Right cardiac atrium (tissue), 5 donors: ENCODE measurements at places on chromosomes 13 and 19. TPM values are rescaled to one million over a fixed set of nuclear protein-coding genes. Genes with fewer than 3 reads are reported as not detected.

CABP5 gene
- not detected for total RNA-seq

SRRM5 gene
- 0.28 TPM for total RNA-seq

GRCh38 chr19:3839941-3840340 is 28.9 kb downstream of the ZFR2 start:
- DNase-seq = no peak

APOC4 gene
- not detected for total RNA-seq

PSG11 gene
- not detected for total RNA-seq

IFI30 gene
- 37.4 TPM for total RNA-seq

- no peak for DNase-seq
Observed at GRCh38 chr19:51172223-51172622, 30.1 kb downstream of the SIGLEC7 start.

DNA sequence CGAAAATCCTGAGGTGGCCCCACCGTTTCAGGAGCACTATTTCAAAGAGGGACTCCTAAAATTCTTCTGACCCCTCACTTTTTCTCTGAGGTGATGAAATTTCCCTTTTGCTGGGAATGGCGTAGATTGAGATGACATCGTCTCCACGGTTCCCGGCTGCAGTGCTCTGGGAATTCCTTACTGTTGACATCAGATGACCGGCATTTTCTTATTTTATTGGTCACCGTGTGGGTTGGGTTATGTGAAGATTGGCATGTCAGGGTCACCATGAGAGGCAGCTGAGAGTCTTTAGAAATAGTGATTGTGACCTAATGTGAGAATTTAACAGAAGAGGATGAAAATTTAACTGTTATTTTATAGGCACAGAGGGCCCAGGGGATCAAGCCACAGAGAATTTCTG is 356.7 kb downstream of the FGF9 start:
- DNase-seq = no peak

SOX1 gene
- not detected for total RNA-seq

- peak; percentile 54 for DNase-seq
Observed at GRCh38 chr19:15266683-15267082, 34.4 kb upstream of the EPHX3 start.

DNA sequence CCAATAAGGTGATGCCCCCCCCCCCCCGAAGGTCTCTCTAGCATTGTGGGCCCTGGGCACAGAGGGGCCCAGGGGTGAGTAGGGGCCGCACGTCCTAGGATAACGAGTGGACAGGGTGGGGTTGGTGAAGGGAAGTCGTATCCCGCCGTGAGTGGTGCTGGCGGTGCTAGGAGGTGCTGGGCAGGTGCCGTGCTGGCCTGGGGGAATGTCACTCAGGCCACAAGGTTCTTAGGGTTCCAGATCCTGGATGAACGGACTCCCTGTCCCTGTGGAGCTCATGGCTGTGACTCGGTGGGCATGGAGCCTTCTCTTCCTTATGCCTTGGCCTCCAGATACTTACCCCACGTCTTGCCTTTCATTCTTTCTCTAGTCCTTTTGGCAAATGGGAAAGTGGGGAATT is 157.4 kb upstream of the SOX1 start:
- no peak for DNase-seq

ZNF829 gene
- total RNA-seq = 2.9 TPM

GRCh38 chr19:50835785-50836542 is 2.6 kb upstream of the KLK15 start:
- DNase-seq = peak; percentile 68

DNA sequence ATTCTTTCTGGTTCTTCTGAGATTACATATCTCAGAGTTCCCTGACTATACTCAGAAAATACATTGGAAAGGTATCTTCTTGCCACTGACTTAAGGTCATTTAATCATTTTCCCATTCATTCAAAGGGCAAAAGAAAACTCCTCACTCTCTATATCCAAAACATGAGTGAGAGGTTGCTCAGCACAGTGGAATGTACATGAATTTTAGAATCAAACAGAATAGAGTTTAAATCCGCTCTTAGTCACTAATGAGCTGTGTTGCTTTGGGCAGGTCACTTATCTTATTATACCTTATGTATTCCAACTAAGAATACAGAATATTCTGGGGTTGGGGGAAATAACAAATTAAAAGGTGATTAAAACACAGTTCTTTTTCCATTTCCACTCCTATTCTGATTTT is 452.6 kb upstream of the KLF12 start:
- DNase-seq = no peak

DNA sequence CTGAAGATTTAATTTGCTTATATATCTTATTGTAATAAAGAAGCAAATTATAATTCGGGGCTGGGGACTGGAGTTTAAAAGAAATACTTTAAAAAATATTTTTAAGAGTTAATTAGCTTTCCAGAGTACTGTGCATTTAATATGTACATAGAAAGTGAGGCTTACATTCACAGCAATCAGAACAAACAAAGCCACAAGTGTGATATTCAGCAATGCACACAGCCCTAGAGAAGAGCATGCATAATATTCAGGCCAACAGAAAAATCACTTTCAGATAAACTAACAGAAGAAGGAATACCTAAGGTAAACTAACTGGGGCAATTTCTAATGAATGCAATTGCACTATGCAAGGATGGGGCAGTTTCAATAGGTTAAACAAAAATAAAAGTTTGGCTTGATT is 241.8 kb downstream of the GPC6 start:
- no peak for DNase-seq

DNA sequence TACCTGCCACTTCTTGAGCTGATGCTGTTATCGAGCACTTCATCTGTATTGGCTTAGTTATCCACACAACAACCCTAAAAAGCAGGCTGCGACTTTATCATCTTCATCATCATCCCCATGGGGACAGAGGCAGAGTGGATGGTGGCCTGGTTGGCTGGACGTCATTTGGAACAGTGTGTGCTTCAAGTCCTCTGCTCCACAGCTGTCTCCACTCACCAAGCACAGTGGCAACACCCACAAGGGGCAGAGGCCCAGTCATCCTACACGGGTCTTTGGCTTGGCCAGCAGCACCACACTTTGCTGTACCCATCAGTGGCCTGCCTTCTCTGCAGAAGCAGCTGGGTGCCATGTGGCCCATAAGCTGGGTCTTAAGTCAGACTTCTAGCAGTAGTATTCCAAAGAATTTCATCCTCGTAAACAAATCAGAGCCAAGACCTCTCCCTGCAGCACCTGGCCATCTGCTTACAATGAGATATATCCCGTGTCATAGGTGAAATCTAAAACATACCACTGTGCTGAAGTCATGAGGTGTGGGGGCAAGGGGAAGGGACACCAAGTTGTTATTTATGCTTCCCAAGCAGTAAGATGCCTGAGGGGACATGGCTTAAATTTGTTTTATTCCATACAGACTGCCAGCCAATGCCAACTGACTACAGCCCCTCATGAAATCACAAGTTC is 47.9 kb upstream of the EPHX3 start:
- peak; percentile 83 for DNase-seq

- DNase-seq = no peak
Observed at GRCh38 chr13:112603641-112604225, 15.8 kb upstream of the TUBGCP3 start.

DNA sequence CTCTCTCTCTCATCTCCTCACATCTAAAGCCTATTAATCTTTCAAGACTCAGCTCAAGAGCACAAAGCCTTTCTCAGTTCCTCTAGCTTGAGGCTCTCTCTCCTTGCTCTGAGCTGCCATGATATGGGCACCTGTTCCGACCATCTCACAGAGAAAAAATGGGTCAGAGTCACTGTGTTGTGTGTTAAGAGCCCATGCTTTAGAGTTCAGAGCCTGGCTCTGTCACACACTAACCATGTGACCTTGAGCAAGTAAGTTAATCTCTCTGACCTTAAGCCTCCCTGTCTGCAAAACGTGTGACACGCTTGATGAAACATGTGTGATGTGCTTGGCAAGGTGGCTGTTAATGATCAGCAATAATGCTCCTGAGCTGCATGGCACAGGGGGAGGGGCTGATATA is 245.2 kb downstream of the DLEU7 start:
- DNase-seq = no peak

NLRP4 gene
- not detected for total RNA-seq

- DNase-seq = no peak
Observed at GRCh38 chr13:83372786-83373185, 509.5 kb downstream of the SLITRK1 start.

DNA sequence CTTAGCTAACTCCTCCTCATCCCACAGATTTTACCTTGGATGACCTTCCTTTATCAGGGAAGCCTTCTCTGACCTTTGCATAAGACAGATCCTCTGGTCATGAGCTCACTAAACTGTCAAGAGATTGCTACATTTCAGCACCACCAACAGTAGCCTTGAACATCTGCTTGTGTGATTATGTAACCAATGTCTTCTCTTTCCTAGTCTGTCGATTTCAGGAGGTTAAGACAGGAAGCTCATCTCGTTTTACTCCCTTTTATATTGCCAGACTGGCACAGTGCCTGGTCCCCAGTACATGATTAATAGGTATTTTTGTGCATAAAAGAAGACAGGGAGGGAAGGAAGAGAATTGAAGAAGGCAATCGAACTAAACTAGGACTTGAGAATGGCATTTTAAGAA is 1697.7 kb downstream of the EFNB2 start:
- no peak for DNase-seq

- DNase-seq = no peak
Observed at GRCh38 chr13:99322297-99323103, 15.3 kb upstream of the GPR183 start.

ZNF790 gene
- total RNA-seq = 12.5 TPM

DNA sequence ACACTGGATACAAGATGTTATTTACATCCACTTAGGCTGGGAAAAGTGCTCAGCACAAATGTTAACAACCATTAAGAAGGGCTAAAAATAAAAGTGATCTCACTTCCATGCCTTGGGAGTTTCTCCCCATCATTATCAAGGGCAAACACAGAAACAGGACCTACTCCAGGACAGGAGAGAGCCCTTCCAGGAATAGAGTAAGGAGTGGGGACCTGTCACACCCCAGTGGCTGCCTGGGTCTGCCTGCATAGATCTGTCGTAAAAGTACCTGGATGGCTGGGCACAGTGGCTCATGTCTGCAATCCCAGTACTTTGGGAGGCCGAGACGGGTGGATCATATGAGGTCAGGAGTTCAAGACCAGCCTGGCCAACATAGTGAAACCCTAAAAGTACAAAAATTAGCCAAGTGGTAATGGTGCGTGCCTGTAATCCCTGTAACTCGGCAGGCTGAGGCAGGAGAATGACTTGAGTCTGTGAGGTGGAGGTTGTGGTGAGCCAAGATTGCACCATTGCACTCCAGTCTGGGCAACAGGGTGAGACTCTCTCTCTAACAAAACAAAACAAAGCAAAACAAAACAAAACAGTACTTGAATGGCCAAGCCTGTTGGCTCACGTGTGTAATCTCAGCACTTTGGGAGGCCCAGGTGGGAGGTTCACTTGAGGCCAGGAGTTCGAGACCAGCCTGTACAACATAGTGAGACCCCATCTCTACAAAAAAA is 5.6 kb downstream of the ATP8A2 start:
- no peak for DNase-seq

GJB6 gene
- not detected for total RNA-seq

DNA sequence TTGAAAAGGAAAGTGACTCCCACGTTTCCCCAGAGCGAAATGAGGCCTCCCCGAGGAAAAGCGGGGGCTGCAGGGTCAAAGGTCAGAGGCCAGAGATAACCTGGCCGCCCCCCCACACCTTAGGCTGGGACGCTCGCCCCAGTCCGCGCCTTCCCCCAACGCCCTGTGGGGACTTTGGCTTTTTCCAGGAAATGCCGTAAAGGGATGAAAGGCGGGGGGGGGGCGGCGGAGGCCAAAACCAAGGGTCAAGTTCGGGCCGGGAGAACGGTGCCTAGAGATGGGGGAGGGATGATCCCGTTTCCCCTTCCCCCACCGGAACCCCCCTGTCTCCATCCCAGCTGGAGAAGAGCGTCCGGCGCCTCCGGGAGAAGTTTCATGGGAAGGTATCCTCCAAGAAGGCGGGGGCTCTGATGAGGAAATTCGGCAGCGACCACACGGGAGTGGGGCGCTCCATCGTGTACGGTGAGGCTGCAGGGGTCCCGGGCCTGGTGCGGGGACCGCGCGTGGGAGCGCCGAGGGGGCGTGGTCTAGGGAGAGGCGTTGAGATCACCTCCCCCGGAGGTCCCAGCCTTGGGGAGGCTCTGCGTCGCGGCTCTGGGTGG is 575 bp downstream of the SHFL start:
- DNase-seq = peak; percentile 79

DNA sequence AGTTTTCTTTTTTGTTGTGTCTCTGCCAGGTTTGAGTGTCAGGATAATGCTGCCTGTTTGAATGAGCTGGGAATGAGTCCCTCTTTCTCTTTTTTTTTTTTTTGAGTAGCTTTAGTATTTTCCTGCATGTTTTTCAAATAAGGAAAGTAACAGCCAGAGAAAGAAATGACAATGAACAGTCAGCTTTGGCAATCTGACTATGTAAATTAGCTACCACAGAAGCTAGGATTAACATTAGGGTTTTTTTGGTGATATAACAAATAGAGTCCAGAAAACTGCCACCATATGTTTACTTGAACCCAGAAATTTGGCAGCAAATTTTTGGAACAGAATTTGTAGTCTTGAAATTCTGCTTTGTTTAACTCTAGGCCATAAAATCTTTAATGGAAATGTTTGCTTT is 50.5 kb downstream of the SGCG start:
- DNase-seq = no peak

DNA sequence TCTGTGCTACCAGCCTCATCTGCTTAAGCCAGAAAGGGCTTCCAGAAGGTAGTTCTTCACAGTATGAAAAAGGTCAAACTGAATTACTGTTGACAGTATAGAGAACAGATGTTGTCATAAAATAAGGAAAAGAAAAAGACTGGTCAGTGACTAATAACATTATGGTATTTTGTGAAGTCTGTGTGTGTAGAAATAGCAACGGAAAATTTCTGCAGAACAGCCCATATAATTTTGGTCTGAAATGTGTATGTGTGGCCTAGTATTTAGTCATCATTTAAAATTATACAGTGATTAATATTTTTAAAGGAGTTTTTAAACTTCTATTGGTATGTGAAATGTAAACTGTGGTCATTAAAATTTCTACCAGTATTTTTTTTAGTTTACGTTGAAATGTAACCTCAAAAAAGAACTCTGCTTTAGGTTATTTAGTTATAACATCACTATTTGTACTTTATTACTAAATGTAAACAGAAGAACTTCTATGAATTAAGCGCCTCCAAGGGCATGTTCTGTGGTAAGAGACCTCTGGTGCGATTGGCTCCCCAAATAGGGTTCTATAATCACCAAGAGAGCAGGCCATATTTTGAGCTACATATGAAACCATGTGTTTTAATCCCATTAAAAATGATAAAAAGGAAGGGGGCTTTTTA is 3.3 kb upstream of the GPR183 start:
- no peak for DNase-seq

DNA sequence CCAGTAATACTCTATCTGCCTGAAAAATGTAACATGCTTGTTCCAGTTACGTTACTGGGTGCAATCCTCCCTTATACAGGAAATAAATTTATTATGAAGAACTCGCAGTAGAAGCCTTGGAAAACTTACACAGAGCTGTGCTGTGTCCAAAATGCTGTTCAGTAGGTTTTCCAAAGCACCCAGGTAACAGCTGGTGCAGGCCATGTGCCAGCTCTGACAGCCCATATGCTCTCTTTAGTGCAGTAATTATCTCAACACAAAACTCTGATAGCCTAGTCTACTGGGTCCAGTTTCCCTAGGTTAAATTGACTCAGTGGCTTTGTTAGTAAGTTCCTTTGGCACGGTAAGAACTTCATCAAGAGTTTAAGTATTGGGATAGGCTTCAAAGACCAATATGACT is 120.7 kb upstream of the OBI1 start:
- DNase-seq = no peak

PRODH2 gene
- not detected for total RNA-seq

GRCh38 chr19:38650911-38651584 is 3.6 kb downstream of the ACTN4 start:
- DNase-seq = peak; percentile 47
